ENCODE measurements at places on chromosomes 16 and 17. TPM values are rescaled to one million over a fixed set of nuclear protein-coding genes. Genes with fewer than 3 reads are reported as not detected.

DNA sequence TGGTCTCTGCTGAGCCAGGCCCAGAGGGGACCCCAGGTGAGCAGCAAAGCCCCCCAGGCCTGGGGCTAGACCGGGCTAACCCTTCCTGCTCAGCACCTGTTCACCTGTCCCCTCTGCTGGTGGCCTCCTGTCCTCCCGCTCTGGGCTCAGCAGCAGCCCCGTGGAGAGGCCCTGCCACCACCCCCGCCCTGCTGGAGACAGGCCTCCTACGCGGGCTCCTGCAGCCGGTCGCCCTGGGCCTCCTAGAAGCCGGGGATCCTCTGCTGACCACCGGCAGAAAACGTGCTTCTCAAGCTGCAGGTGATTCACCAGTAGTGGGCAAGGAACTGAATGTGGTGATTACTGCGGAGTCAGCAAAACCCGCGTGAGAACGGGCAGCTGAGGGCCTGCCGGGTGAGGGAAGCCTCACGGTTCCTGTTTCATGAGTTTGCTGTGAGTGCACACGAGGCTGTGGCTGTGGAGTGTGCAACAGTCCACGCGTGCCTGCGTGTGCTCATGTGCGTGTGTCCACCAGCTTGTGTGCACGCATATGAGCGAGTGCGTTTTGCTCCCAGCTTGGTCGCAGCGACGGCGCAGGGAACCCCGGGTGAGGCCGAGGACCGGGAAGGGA lies 792 bp downstream of the SECTM1 start:
- peak; percentile 57 for DNase-seq

KRTAP9-2 gene
- not detected for total RNA-seq

SLC5A2 gene
- total RNA-seq, result 0.11 TPM

DNA sequence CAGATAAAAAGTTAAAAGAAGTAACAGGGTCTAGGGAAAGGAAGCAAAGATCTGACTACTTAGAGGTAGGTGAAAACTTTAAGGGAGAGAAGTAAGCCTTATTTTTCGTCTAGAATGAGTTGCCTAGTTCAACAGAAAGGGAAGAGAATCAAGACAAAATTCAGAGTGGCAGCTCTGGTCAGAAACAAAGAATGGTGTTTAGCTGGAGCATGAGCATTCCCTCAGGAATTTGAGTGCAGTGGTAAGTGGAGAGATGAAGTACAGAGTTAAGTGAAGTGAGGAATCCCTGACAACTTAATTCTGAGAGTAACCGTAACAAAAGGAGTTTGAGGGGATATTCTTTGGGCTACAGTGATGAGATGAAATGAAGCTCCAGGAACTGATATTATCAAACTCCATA lies 11.5 kb downstream of the SMG6 start:
- no peak for DNase-seq

CCL1 gene
- 0.32 TPM for total RNA-seq

BICDL2 gene
- total RNA-seq, result 0.58 TPM

DNA sequence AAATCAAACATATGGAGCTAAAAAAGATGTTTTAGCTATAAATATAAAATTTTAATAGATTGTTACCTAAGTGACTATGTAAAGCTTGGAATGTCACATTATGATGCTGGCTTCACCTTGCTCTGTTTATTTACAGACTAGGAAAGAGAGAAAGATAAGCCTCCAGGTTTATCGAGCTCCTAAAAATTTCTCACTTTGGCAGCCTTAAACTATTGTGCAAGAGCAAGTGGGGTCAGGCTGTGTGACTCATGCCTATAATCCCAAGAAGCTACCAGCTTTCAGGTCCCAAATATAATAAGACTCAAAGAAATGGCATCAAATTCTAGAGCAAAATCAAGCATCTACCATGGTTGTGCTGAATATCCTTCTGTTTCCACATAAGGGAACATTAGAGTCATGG lies 34.3 kb upstream of the PRSS54 start:
- DNase-seq, result no peak

DNA sequence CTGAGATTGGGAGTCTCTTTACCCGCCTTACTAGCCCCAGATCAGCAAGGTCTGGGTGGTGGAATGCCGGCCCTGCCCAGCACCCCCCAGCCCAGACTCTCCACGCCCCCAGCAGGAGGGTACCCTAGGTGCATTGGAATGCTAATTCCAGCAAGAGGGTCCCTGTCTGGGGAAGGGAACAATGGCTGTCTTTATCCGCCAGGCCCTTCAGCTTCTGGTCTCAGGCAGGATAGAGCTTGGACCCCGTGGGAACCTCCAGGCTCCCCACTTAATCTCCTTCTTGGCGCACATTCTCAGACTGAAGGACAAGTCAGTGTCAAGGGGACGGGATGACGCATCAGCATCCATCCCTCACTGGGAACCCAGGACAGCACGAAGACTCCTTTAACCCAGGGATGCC lies 85.1 kb downstream of the LITAF start:
- no peak for DNase-seq

DNA sequence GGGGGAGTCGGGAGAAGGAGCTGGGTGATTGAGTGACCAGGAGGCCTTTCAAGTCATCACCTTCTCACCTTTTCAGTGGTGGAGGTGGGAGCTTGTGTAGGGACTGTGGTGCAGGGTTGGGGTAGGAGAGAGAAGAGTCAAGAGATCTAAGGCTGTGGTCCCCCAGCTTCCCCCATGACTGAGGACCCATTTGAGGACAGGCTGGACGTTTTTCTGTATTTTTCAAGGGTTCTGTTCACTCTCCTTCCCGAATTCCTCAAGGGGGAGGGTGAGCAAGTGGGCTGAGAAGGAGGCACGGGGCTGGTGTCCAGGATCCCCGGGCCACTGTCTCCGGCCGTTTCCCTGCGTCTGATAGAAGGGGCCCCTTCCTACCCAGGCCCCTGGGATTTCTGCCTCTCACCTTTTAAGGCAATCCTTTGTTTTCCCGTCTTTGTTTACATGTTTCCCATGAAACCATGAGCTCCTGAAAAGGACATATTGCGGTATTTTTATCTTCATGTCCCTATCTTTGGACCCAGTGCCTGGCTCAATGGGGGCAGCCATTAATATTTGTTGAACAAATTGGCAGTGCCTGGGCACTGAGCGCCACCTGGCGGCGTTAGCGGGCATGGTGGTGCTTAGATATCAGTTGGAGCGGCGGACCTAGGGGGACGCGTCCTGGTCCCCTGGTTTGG lies 9.2 kb upstream of the CD300A start:
- DNase-seq, result peak; percentile 83

DNA sequence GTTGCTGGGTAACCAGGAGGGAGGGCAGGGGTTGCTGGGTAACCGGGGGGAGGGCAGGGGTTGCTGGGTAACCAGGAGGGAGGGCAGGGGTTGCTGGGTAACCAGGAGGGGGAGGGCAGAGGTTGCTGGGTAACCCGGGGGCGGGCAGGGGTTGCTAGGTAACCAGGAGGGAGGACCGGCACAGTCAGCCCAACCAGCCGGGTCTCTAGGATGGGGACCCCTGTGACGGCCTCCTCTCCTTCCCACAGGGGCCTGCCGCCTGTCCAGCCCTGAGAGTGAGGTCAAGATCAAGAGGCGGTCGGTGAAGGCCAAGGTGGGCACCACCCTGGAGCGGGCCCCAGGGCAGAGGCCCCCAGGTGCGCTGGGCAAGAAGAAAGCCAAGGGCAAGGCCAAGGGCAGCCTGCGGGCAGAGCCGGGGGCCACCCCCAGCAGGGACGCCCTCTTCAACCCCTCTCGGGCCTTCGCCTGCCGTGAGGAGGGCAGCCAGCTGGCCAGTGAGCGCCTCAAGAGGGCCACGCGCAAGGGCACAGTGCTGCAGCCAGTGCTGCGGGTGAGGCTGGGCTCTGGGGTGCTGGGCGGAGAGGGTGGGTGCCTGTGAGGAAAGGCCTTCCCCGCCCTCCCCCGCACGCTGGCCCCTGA lies 54.6 kb downstream of the ACTG1 start:
- DNase-seq, result peak; percentile 42

UTS2R gene
- not detected for total RNA-seq

DNA sequence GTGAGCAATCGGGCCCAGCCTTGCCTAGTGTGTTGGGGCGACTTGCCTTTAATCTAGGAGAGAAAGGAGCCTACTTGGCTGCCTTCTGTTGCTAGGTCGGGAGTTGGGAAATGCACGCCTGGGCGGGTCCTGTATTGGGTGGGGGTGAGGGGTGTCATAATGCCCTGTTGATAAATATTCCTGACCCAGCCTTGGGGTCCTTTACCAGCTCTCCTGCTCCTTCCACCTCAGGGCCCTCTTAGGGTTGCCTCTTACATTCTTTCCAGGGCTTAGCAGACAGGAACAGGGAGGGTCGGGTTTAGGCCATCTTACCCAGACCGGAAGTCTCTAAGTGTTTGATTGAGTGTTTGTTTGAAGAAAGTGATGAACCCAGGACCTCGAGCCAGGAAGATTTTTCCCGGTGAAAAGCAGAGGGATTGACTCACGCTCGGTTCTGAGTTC lies 112.9 kb downstream of the SEC14L1 start:
- DNase-seq, result no peak

DLG4 gene
- total RNA-seq, result 11.7 TPM

DNA sequence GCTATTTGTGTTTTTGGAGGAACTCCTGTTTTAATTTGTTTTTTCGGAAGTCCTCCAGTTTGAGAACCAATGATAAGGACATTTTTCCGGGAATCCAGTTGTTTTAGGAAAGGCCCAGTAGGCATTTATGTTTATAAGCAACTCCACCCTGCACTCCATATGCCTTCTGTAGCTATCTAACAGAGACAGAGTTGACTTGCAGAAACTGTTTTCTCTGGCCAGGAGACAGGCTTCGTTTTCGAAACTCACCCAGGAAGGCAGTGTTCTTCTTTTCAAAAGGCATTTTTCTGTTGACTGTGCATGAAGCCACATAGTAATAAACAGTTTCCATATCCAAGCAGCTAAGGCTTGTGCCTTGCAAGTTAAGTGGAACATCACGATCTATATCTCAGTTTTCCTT lies 587.1 kb downstream of the WWOX start:
- no peak for DNase-seq

DNA sequence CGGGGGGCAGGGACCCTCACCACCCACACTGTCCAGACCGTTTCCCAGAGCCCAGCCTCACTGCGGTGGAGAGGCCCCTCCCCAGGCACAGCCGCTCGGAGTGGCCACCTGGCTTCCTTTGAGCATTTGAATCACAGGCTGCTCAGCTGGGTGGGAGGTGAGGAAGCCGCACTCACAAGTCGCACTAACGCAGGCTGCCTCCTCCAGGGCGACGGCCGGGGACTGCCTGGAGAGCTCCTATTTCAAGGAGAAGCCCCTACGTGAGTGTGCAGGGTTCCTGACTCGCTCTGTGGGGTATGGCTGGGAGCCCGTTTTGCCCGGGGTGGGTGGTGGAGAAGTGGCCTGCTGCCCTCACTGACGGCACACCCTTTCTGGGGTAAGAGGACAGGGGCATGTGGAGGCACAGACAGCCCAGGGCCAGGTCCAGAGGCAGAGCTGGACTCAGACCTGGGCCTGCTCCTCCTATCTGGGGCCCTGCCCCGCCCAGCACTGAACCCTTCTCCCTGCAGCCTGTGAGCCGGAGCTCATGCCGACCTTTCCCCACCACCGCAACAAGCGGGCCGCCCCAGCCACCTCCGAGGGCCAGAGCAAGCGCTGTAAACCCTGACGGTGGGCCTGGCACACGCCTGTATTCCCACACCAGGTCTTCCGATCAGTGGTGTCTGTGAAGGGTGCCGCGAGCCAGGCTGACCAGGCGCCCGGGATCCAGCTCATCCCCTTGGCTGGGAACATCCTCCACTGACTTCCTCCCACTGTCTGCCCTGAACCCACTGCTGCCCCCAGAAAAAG lies 6.2 kb downstream of the SPATA2L start:
- peak; percentile 4 for DNase-seq

GRCh38 chr17:82397449-82398335 lies 20.5 kb upstream of the HEXD start:
- DNase-seq, result no peak

- no peak for DNase-seq
Observed at GRCh38 chr17:72501404-72502370, 380.9 kb downstream of the SOX9 start.

- DNase-seq, result no peak
Observed at GRCh38 chr17:27600471-27600870, 30.5 kb upstream of the LGALS9 start.

EFNB3 gene
- total RNA-seq, result not detected

DNA sequence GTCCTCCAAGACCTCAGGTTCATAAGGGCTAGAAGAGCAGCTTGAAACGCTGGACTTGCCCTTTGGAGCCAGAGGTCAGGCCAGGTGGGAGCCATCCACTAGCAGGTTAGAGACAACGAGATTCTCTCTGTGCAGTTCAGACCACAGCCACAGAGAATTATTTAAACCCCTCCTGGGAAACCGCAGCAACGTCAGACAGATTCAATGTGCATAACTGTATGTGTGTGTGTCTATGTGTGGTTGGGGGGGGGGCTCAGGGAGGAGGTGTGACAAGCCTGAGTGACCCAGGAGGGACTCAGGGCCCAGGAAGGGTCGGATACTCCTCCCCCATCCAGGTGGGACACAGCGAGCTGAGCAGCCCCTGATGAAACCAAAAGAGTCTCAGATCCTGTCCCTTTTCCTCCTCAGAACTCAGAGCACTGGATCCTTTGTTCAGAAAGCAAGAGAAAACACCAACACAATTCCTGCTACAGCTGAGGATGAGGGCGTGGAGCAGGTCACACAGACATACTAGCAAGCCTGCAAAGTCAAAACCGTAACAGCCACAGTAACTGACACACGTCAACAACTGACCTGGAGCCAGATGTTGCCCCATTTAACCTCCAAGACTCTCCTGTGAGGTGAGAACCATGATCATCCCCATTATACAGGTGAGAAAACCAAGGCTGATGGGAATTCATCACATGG lies 66.8 kb downstream of the XYLT1 start:
- no peak for DNase-seq

KRT39 gene
- not detected for total RNA-seq

DNA sequence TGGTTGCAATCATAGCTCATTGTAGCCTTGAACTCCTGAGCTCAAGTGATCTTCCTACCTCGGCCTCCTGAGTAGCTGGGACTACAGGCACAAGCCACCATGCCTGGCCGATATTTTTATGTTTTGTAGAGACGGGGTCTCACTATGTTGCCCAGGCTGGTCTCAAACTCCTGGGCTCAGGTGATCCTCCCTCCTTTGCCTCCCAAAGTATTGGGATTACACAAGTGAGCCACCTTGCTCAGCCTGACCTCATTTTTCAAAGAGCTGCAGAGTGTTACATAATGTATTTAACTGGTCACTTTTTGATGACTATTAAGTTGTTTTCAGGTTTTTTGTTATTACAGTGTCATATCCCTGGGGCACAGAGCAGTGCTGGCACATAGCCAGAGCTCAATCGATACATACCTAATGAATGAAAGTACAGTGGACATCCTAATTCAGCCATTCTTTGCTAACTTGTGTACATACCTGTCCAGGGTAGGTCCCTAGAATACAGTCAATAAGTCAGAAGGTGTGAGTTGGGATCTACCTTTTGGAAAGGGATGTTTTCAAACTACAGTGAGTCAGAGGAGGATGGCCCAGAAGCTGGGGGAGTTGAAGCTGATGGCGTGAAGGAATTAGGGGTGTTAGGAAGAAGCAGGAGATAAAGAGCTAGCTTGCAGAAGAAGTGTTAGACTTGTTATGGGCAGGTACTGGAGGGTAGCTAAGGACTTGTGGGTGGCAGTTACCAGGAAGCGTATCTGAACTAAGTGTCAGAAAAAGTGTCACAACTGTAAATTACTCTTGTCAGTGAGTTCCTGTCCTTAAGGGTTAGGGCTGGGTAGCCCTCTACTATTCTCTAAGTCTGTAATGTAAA lies 20.1 kb upstream of the CYLD start:
- DNase-seq, result no peak

GRCh38 chr16:66728117-66728787 lies 23.2 kb downstream of the DYNC1LI2 start:
- no peak for DNase-seq

EIF3CL gene
- total RNA-seq, result 121 TPM

TSC2 gene
- total RNA-seq, result 49.6 TPM

GRCh38 chr16:15571557-15571956 lies 71.4 kb downstream of the MARF1 start:
- DNase-seq, result no peak

GRCh38 chr17:69856946-69857345 lies 218.1 kb upstream of the KCNJ16 start:
- DNase-seq, result no peak
